NCI-H1417 treated with DMSO at 0.1 percent for 48 hours (cell line): ENCODE measurements at places on chromosomes 2 and 18.

- DNase-seq = no peak
These were observed 163.0 kb upstream of the PXDN start for GRCh38 chr2:1907291-1907690.

DNA sequence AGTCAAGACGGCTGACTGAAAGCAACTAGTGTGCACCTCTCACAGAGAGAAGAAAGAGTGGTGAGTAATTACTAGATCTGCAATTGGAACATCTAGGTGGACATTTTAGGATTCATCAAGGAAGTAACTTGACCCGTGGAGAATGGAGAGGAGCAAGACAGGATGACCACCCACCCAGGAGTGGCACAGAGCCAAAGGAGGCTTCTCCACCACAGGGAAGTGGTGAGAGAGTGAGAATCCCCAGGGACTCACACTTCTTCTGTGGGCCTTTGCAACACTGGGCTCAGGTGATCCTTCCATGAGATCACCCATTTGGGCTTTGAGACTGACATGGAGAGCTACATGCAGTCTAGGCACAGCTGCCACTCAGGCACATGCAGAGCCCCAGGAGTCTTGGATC lies 132.8 kb upstream of the GALNT5 start:
- no peak for DNase-seq

GRCh38 chr2:100060875-100061274 lies 81.5 kb downstream of the AFF3 start:
- DNase-seq = no peak

DNA sequence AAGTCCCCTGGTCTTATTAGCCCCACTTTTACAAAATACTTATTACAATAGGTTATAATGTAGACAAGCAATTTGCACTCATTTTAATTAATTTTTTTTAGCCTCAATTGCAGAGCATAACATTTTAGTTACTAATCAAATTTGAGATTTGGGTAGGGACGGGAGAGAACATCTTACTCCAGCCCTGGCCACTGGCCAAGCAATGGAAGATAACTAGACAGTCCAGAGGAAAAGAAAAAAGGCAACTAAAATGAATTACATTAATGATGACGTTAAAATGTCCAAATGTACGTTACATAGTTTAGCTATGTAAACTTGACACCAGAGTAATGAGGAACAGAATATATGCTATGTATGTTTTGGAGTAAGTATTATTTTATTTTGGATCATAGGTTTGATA lies 11.0 kb upstream of the CAVIN2 start:
- DNase-seq = no peak

GRCh38 chr2:206368933-206369569 lies 74.3 kb upstream of the ADAM23 start:
- DNase-seq = no peak

GRCh38 chr2:32706815-32707579 lies 79.1 kb downstream of the TTC27 start:
- no peak for DNase-seq

- no peak for DNase-seq
These were observed 211.7 kb upstream of the REV1 start for GRCh38 chr2:99701503-99701902.

GRCh38 chr18:23595591-23595990 lies 9.3 kb upstream of the NPC1 start:
- DNase-seq = no peak

- DNase-seq = no peak
These were observed 29.4 kb downstream of the CAPN13 start for GRCh38 chr2:30777661-30778505.

DNA sequence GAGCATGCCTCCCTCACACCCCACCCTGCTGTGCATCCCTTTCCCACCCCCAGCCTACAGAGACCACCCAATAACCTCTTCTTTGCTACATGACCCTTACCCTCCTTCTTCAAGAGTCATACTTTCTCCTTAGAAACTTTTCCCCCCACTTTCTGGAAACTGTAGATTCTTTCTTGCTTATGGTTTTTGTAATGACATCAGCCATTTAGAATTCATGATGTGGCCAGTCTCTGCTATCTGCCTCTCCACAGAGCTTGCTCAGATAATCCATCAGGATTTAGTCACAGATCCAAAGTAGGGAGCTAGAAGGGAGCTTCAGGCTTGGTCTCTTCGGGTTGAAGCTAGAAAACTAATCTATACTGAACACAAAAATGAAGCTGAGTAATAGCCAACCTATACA lies 36.5 kb downstream of the GALM start:
- DNase-seq = no peak

DNA sequence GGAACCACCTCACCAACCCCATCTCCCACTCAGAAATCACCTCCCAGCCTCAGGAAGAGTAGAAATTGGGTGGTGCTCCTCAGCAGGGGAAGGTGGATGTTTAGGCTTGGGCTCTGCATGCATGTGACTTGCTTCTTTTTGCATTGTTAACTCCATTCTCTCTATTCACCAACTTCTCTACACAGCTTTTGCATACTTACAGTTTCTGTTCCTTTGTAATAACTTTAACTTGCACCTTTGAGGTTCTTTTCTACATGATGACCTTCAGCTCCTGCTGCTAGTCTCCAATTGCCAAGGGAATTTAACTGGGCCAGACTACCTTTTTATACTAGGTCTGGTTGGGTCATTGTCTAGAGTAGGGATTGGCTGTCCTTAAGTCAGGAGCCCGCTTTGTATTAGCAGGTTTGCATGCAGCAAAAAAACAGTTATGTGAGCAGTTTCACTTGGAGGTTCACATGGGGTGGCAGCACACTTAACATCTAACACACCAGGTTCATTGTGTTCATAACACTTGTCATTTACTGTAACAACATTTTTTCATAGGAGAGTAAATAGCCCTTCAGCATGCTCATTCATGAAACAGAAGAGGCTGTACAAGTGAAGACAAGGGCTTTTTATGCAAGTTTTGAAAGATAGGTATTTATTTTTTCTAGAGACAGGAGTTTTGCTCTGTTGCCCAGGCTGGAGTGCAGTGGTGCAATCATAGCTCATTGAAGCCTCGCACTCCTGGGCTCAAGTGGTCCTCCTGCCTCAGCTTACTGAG lies 12.0 kb downstream of the MRPL35 start:
- DNase-seq = no peak

DNA sequence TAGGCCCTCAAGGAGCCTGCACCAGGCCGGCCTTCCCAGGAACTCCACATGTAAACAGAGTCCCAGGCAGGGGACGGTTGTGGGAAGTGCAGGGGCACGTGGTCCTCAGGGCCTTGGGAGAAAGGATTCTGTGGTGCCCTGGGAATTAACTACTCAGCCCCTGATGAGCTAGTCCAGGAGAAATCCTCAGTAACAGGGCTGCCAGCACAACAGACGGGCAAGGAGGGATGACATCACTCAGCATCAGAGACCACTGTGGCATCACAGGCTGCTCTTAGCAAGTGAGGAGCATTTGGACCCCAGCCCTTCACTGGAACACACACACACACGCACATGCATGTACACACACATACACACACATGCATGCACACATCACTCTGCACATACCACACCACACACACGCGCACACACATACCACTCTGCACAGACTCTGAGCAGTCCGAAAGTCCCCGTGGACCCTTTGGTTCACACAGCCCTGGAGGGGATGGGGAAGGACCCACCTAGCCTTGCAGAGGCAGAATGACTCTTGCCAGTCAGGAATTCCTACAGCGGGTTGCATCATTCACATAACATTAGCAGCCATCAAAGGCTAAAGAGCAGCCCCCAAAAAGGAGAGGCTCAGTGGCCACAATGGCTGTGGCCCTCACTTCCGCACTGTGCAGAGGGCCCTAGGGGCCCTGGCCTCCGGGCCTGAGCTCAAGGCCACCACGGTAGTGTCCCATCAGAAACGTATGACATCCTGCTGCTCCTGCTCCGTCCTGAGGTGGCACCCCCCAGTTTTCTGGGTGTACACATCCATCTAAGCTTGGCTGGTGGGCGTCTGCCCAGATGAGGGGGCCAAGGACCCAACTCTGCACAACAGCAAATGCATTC lies 1.9 kb upstream of the NMUR1 start:
- no peak for DNase-seq

GRCh38 chr2:11744631-11745394 lies 1.6 kb upstream of the LPIN1 start:
- no peak for DNase-seq

- DNase-seq = no peak
These were observed 37.6 kb upstream of the IL1RL1 start for GRCh38 chr2:102273619-102274211.

GRCh38 chr2:227627769-227628168 lies 10.5 kb downstream of the SCYGR4 start:
- no peak for DNase-seq

DNA sequence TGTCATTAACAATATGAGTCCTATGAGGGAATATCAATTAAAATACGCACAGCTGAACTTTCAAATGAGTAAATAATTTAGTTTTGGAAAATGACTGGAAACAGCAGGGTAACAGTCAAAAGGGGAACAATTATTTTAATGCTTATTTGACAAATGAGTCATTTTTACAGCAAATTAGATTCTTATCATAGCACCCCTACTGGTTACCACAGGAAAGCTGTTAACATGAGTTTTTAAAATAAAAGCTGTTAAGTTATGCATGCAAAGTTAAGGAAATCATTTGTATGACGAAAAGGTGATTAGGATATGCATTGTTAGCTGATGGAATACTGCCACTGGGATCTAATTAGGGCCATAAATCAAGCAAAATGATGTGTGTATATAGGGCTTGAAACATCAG lies 435.1 kb upstream of the MEIS1 start:
- no peak for DNase-seq

DNA sequence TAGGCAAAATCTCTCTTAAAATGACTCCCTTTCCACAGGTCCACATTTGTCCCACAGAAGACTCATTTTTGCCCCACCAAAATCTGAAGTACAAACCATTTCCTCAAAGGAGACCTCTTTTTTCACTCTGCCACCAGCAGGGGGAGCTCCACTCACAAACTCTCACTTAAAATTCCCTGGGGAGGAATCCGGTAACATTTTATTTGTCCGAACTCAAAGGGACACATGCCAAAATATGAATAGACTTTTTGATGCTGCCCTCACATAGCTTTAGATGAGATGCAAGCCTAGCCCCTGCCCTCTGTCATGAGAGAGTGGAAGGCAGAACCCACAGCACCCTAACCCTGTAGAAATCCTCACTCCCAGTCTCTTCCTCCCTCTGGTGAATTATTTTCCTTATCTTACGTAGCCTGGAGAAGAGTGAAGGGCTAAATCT lies 57.1 kb downstream of the RMDN2 start:
- DNase-seq = no peak

DNA sequence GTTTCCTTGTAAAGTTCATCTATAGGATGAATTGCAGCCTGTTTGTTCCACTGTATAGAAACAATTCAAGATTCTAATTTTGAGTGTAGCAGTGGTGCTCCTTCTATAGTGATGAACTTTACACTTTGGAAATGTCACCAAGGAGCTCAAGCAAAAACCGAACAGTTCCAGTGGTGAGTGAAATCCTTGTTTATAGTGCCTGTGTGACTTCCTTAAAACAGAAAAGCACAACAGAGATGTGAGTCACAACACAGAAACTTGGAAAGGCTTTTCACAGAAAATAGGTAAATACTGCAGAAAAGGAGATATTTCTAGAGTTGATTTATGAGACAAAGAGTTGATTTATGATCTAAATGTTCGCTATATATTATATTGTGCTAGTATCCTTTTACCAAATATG lies 482.0 kb downstream of the PTPRM start:
- DNase-seq = no peak

DNA sequence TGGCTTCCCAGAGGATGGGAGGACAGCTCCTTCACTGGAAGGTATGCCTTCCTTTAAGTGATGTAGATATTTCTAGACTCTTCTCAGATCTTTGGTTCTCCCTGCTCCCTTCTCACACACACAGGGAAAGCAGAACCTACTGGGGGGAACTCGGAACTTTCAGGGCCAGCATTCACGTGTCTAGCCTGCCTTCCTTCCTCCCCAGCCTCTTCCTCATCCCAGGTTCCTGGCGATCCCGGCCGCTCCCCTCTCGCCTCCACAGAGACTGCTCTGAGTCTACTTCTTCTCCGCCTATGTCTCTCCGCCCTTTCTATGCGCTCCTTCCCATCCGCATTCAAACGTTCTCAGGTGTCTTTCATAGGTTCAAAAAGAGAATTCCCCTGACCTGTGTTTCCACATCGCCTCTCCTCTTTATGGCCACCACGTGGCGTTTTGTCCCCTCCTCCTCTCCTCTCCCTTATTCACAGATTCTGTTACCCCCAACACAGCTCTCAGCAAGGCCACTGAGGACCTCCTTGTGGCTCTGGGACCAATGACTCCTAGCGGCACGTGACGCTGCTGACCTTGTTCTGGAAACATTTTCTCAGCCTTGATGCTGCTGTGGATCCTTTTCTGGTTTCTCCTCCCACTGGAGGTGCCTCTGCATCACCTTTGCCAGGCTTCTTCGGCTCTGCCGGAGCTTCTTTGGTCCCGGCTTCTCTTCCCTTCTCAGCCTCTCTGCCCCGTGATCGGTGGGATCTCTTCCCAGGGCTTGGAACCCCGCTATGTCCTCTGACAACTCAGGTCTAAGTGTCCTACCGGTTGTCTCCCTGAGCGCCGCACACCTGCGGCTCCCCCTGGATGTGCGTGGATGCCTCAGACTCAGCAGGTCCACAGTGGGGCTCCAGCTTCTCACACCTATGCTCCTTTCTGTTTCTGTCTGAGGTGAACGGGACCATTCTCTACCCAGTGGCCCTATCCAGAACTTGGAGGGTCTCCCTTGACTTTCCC lies 77.5 kb downstream of the VAPA start:
- DNase-seq = no peak

GRCh38 chr2:127067620-127068350 lies 39.2 kb downstream of the BIN1 start:
- no peak for DNase-seq

GRCh38 chr2:47558116-47558767 lies 155.3 kb downstream of the MSH2 start:
- DNase-seq = no peak

GRCh38 chr2:234843411-234843810 lies 108.4 kb upstream of the SH3BP4 start:
- no peak for DNase-seq

GRCh38 chr2:86025976-86026743 lies 79.5 kb downstream of the POLR1A start:
- DNase-seq = no peak

- no peak for DNase-seq
These were observed 624.7 kb downstream of the LRP1B start for GRCh38 chr2:141506135-141506534.

DNA sequence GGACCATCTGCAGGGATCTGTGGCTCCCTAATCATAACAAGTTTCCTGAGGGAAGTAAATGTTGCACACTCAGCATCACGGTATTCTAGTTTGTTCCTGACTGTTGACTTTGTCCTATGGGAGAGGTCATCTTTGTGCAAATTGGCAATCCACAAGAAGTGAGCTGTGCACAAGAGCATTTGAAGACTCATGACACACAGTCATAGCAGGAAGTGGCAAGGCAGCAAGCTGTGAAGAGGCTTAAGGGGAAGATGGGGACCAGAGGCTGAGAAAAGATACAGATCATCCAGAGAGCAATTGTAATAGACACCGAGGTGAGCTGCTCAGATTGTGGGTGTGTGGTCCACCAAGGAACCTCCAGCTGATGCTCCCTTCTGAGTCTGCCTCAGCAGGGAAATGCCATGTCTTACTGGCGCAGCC lies 2.7 kb downstream of the TNP1 start:
- DNase-seq = no peak

- no peak for DNase-seq
These were observed 44.3 kb upstream of the FIGN start for GRCh38 chr2:163779970-163780597.

- peak; percentile 94 for DNase-seq
These were observed 74.6 kb downstream of the CPS1 start for GRCh38 chr2:210630873-210631560.
